ENCODE measurements at places on chromosomes 6 and 20.
A peak's percentile ranks its signal among the peaks of the same experiment; 100 is the strongest.

DNA sequence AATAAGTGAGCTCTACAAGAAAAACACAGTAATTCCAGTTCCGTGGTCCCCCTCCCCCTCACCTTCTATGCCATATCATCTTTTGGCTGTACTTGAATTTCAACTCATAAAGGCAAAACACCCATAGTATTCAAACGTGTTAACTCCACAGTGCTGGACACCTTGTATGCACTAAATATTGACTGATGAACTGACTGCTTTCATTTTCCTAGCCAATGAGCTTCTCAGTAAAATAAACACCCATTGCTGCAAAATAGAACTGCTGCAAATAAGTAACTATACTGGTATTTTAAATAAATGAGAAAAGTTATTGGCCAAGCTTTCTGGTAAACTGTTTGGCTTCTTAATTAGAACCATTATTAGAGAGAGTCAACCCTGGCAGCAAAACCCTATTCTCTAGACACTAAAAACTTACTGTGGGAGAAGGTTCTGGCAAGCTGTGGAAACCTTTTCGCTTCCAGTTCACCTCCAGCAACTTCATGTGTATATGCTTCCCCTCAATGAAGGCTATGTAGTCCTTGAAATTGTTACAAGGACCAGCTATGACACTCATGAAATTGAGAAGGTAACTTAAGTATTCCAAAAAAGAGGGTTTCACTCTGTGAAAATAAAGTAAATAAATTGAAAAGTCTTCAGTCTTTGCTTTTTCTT, 86.0 kb downstream of the MBOAT1 start:
- no peak for DNase-seq

- DNase-seq = no peak
Observed at GRCh38 chr6:111382476-111383294, 100.3 kb downstream of the REV3L start.

DNA sequence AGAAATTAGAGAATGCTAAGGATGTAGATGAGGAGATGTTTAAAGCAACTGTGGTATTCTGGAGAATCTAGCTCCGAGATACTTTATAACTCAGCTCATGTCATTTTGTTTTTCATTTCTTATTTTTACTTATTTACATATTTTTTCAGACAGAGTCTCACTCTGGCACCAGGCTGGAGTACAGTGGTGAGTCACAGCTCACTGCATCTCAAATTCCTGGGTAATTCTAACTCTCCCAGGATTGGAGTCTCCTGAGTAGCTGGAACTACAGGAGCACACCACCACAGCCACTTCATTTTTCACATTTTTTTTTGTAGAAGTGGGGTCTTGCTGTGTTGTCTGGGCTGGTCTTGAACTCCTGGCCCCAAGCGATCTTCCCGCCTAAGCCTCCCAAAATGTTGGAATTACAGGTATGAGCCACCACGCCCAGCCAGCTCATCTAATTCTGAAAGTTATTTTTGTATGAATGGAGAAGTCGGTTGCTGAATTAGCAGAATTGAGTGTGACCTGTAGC, 94.3 kb upstream of the FAM8A1 start:
- DNase-seq = peak; percentile 65

DNA sequence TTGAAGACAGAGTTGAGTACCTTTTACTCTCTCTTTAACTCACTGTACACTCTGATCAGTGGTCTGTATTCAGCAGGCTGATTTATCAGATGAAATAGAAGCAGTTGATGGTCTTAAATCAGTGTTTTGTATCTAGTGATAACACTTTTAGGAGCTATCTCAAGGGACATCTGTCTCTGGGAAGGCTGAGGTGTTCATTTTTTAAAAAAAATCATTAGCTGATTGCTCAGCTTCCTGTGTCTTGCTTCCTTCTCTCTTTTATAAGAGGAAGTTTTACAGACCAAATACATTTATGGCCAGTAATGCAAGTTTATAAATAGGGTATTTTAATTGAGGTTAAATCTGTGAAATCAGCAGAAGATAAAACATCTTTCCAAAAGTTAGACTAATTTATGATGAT, 12.0 kb upstream of the CCDC170 start:
- no peak for DNase-seq

DNA sequence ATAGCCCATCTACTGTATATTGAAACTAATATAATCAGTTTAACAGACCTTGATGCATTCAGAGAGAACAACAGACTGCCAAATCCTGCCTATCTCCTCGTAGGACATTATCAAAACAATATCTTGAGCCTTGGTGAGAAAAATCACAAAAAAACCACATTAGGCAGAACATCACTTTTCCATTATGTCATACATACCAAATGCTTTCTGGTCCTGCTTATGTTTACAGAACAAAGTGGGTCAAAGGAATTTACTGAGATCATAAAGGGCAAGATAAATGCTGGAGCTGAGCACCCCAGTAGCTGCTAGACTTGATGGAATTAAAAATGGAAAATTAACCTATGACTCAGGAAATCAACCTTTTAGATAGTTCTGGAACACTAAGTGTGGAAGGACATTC, 195.3 kb upstream of the KCNK16 start:
- DNase-seq = peak; percentile 63

DNA sequence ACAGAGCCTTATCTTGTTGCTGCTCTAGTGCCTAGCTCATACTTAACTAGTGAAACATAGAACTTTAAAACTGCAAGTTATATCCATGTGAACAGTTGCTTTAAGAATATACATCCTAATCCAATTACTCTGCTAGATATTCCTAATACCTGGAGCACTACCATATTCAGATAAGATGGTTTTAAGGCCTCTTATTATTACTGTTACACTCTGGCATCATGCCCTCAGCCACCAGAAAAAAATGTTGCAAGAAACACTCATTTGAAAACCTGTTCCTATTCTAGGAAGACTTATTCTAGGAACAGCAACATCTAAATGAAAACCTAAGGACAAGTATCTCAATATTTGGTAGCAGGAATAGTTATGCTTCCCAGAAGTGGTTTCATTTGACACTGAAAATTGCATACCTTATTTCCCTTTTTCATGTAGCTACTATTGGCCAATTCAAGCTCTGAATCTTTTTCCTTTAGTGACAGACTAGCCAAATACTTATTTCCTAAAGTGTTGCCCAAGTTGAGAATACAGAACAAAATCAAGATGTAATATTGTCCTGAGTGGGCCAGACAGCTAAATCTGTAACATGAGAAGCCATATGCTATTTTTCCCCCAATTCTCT, 4.8 kb upstream of the MTFR2 start:
- DNase-seq = no peak

- DNase-seq = no peak
Observed at GRCh38 chr20:57392512-57393271, 1.5 kb downstream of the RBM38 start.

DNA sequence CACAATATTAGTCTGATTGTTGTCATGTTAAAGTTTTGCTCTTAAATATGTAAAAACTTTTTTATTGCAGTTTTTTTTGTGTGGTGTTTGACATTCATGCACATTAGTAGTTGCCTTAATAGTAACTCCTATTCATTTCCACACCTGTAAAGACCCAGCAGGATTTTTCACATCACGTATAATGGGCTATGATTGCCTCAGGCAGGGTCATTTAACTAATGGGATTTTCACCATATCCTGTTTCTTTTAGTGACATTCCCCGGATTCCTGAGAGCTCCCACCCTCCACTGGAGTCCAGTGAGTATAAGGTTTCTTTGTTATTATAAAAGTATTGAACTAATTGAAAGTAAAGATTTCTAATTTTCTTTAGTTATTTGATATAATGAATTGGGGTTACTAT, 359.2 kb downstream of the RIMS1 start:
- no peak for DNase-seq

DNA sequence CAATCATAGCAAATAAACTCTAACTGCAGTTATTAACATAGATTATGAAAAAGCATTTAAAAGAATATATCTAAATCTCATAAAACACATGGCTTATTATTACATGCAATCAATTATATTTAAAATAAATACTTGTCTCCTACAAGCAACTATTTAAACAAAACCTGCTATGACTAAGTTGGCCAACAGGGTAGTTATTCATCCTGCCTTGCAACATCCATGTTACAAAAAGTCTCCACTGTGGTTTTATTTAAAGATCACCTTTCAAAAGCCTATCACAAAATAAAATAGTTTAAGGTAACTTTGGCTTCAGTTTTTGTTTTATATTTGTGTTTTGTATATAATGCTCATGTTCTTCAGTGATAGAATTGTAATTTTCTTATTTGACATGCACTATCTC, 1127.0 kb upstream of the MAP3K7 start:
- no peak for DNase-seq

DNA sequence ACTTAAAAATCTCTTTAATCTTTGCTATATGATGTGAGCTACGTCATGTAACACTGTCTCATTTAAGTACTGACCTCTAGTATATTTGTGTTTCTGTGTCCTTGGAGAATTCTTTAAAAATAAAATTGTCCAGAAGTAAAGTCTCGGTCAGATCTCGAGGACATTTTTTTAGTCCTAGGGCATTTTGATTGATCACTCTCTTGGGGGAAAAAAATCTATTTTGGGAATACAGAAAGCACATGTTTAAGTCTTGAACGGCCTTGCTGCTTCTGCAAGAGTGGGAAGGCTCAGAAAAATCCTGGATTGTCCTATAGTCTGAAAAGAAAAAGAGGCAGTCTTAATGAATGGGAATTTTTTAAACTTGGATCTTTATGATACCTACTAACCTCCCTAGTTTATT, 234.3 kb downstream of the UTRN start:
- no peak for DNase-seq

GRCh38 chr20:6562111-6562510, 205.4 kb upstream of the BMP2 start:
- peak; percentile 37 for DNase-seq

- DNase-seq = no peak
Observed at GRCh38 chr6:131014080-131014776, 48.8 kb downstream of the EPB41L2 start.

DNA sequence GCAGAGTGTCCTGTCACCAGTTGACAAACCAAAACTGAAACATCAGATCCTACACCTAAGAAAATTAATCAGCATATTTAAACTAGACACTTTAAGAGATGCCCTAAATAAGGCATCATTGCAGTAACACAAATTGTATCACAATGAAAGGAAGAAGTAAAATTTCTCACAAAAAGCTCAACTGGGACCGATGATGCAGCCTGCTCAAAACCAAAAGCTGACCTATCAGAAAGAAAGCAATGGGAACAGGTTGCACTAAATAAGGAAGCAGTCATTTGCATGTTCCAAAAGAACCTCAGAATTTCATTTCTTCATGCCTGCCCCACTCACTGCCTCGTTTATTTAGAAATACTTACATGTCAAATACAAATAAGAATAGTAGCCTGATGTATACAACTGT, 12.1 kb downstream of the HIVEP2 start:
- DNase-seq = no peak

GRCh38 chr6:55943329-55943728, 67.9 kb upstream of the BMP5 start:
- DNase-seq = peak; percentile 43

DNA sequence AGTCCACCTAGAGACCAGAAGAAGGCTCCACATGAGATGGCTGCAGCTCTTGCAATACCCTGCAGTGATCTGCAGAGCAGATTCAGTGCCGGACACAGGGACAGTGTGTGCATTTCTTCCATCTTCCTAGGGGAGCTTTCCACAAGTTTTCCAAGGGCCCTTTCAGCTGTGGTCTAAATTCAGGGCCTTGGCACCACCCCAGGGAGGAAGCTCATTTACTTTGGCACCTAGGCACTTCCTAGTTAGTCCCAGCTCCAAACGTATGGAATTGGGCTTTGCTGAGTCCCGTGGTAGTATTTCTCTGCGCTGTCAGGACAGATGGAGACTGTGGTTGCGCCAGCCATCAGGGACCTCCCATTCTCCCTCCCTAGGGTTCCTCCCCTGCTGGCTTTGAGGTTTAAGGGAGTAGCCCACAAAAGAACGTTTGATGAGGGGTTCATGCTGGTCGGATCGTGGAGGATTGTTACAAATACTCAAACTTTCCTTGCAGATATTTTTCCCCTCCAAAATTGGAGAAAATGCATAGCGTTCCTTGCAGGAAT, 182.3 kb upstream of the UST start:
- no peak for DNase-seq

GRCh38 chr6:109513571-109514071, 30.6 kb upstream of the ZBTB24 start:
- peak; percentile 65 for DNase-seq

GRCh38 chr20:4664691-4665360, 56.9 kb upstream of the PRND start:
- DNase-seq = no peak

- DNase-seq = no peak
Observed at GRCh38 chr6:158118886-158119285, 49.2 kb downstream of the SERAC1 start.

DNA sequence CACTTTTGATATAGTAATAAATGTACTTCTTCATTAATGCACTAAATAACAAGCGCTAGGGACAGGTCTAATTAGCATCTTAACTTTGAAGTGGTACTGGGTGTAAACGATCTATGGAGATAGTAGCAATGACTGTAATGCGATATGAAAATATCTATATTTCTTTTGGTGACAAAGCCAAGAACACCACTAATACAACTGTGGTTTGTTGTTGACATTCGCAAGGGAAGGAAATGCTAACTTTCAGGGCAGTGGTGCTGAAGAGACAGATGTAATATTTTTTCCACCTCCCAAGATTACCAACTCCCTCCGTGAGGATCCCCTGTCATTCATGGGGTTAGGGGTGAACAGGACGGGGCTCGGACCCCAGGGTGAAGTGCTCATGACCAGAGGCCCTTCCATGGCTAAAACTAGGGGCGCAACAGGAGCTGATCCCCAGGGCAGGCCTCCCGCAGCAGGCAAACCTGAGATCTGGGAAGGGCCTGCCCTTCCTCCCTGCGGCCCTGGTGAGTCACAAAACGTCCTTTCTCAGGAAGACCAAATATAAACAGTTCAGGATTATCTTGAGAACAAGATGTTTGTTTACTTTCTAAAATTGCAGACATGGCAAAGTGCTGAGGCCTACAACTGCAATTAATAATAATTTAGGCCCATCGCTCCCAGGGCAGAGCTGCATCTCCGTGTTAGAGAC, 65.0 kb upstream of the TOX2 start:
- DNase-seq = peak; percentile 28

GRCh38 chr20:51833326-51833725, 31.0 kb upstream of the SALL4 start:
- DNase-seq = no peak

DNA sequence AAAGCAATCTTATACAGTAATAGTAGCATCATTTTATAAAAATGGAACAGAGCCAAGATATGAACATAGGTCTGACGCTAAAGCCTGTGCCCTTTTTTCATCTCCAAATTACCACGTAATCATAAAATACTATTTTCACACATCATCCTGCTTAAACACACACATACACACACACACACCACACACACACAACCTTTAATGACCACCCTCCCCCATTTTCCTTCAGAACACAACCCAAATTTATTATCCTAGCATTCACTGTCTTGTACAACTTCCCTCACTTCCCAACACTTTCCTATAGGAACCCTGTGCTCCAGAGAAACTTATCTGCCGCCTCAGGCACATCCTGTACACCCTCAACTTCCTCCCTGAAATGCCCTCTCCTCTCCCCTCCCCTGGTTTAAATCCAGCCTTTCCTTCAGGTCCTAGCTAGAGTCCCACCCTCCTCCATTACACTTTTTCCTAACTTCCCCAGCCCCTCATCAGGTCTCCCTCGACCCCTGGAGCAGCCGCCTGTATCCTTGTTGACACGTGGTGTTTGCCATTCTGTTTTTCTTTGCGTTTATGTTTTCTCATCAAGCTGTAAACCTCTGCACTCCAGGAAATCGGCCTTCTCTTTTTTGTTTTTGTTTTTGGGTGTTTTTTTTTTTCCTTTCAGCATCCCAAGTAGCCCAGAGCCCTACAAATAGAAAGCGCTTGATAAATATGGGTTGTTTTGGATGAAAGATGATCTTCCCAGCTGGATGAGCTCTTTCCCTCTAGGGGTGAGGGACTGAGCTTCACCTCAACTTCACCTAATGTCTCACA, 968 bp upstream of the MMP24 start:
- no peak for DNase-seq

All from AG10803 (cell line).